ENCODE measurements at places on chromosomes 16 and 17.

DNA sequence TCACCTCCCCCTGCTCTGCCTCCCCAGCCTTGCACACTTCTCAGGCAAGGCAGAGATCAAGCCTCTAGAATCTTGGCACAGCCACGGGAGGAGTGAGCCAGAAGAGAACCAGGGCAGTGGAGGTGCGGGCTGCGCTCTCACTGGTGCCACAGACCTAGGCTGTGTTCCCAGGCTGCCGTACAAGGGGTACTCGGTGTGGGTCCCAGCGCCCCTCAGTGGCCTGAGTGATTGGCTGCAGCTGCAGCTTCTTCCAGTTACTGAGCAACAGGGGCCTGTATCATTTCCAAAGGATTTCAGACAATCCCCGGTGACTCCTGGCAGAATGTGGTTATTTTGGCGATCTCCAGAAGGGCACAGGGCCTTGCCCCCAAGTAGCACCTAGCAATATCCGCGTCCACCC, 1852.1 kb downstream of the TP53TG3F start:
- no peak overlapping the region for H3K27ac ChIP-seq
- no peaks in the 10 kb centered on the region for H3K27me3 ChIP-seq
- DNase-seq: no peak
- no peak overlapping the region for H3K4me3 ChIP-seq

GRCh38 chr16:78469787-78470186, 370.3 kb downstream of the WWOX start:
- H3K4me3 ChIP-seq: no peak overlapping the region
- no peak overlapping the region for H3K27ac ChIP-seq
- no peaks in the 10 kb centered on the region for H3K27me3 ChIP-seq
- H3K4me1 ChIP-seq: peaks cover 12% of the 10 kb centered on the region
- no peaks in the 10 kb centered on the region for H3K36me3 ChIP-seq

- H3K36me3 ChIP-seq: no peaks in the 10 kb centered on the region
- no peaks in the 10 kb centered on the region for H3K4me1 ChIP-seq
- no peak overlapping the region for H3K4me3 ChIP-seq
- peak; percentile 2 for DNase-seq
Measured at GRCh38 chr16:15435216-15435864, 952 bp downstream of the BMERB1 start.

DNA sequence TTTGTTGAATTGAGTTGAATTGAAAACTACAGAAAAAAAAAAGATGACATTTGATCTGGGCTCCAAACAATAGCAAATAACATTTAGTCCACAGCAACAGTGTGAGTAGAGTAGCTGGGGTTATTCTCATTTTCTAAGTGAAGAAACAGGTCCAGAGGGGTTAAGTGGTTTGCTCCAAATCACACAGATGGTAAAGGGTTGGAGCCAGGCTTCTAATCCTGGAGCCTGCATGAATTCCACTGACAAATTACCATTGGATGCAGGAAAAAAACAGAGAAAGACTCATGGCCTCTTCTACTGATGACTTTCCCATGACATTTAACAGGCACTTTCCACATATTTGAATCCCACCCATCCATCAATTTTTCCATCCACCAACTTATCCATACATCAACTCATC, 182.4 kb downstream of the HS3ST4 start:
- no peaks in the 10 kb centered on the region for H3K36me3 ChIP-seq
- H3K4me1 ChIP-seq: no peaks in the 10 kb centered on the region
- H3K27me3 ChIP-seq: no peaks in the 10 kb centered on the region
- H3K4me3 ChIP-seq: no peak overlapping the region
- H3K27ac ChIP-seq: no peak overlapping the region
- no peak for DNase-seq

DNA sequence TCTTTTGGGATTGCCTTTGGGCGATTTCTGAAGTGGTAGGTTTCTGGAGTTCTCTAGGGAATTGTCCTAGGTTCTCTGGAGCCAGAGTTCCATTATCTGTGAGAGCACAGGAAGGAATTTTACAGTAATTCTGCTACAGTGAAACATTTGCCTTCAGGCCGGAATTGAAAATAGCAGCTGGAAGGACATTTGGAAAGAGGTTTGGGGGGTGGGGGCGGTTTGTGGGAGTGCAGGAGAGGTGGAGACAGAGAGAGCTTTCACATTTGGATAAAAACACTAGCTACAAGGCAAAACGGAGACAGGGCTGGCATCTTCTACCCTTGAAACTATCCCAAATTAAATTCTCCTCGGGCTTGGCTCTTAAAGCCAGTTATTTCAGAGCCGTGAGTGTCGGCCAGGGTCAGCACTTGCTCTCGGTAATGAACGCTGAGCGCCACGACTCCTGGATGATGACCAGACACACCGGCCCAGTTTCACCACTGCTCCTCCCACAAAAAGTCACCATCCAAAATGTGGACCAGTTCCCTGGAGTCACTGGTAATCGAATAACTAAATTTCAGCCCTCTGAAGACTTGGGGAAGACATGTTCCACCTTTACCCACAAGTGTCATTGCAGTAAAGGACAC, 67.7 kb upstream of the TANC2 start:
- no peaks in the 10 kb centered on the region for H3K4me1 ChIP-seq
- H3K27me3 ChIP-seq: no peaks in the 10 kb centered on the region
- no peak overlapping the region for H3K27ac ChIP-seq
- H3K36me3 ChIP-seq: no peaks in the 10 kb centered on the region
- no peak for DNase-seq
- no peak overlapping the region for H3K4me3 ChIP-seq

DNA sequence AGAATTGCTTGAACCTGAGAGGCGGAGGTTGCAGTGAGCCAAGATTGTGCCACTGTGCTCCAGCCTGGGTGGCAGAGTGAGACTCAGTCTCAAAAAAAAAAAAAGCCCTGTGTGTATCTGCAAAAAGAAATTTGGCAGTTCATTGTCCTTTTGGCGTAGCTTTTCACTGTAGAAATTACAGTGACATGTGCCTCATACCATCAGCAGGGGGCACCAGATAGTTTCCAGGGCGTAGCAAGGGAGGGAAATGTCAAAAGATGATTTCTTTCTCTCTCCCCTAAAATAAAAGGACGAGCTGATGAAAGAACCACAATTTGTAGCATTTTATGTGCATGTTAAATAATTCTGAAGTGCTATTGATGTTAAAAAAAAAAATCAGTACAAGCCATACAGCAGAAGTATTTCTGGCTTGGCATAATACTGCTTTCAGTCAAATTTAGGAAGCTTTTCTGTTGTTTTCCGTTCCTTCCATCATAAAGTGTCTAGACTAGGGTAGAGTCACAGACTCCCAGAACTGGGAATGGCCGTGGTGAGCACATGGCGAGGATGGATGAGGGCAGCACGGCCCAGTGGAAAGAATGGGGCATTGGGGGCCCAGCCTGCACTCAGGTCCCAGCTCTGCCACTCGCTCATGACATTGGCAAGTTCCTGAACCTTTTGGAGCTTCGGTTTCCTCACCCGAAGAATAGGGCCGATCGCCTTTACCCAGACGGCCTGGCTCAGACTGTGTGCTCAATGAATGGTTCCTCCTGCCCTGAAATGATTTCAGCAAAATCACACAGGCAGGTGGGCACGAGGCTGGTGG, 59.8 kb upstream of the RPH3AL start:
- DNase-seq: peak; percentile 55
- H3K27ac ChIP-seq: no peak overlapping the region
- no peak overlapping the region for H3K4me3 ChIP-seq

- no peak overlapping the region for H3K27ac ChIP-seq
- no peaks in the 10 kb centered on the region for H3K27me3 ChIP-seq
- no peak overlapping the region for H3K4me3 ChIP-seq
- DNase-seq: no peak
- H3K36me3 ChIP-seq: no peaks in the 10 kb centered on the region
- H3K4me1 ChIP-seq: peaks cover 5% of the 10 kb centered on the region
Measured at GRCh38 chr17:67375716-67376115, 1.4 kb upstream of the PITPNC1 start.

GRCh38 chr17:14038206-14038605, 31.1 kb upstream of the COX10 start:
- H3K4me1 ChIP-seq: no peaks in the 10 kb centered on the region
- no peaks in the 10 kb centered on the region for H3K36me3 ChIP-seq
- no peak overlapping the region for H3K27ac ChIP-seq
- DNase-seq: no peak

DNA sequence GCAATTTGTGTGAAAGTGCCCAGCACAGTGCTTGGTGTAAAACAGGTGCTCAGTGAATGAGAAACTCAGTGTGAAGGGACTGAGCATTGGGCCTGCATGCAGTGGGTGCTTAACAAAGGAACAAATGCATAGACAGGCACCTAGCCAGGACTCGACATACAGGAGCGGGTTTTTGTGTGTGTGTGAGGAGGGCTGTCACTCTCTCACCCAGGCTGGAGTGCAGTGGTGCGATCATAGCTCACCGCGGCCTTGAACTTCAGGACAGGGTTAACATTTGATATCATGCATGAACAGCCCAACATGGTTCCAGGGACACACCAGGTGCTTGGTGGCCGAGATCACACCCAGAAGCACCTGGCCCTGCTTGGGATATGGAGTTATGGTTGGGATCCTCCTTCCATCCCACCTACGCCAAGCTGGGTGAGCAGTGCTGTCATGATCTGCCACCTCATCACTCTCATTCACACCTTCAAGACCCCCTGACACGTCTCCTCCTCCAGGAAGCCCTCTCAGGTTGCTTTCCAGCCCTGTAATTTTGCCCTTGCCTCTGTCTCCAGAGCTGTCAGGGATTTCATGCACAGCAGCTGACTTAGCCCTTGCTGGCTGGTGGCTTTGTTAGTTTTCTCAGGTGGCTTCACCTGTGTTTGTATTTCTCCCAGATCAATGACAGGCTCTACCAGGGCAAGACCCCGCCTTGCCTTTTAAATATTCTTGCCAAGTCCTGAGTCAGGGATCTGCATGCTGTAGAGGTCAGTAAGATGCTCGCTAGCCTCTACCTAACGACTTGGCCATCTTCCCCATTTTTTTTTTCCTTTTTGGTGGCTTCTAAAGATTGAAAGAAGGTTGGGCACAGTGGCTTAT, 66.4 kb downstream of the OR1D5 start:
- H3K27me3 ChIP-seq: no peaks in the 10 kb centered on the region
- no peaks in the 10 kb centered on the region for H3K36me3 ChIP-seq
- H3K4me1 ChIP-seq: peaks cover 6% of the 10 kb centered on the region
- no peak overlapping the region for H3K4me3 ChIP-seq

DNA sequence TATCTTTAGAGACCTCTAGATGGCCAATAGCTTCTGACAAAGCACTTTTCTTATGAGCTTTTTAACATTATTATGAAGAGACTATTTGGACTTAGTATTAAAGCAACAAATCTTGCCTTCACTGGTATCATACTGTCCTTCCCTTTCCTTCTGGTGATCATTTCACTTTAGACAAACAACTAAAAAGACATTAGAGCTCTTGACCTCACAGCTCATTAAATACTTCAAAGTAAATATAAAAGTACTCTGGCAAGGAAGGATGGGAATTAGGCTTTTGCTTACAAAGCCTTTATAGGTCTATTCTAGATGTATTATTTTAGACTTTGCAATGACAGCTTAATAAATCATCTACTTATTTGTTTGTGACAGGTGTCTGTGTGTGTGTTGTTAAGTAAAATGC, 11.1 kb downstream of the STXBP4 start:
- no peaks in the 10 kb centered on the region for H3K36me3 ChIP-seq
- DNase-seq: no peak
- no peaks in the 10 kb centered on the region for H3K4me1 ChIP-seq
- H3K27ac ChIP-seq: no peak overlapping the region

DNA sequence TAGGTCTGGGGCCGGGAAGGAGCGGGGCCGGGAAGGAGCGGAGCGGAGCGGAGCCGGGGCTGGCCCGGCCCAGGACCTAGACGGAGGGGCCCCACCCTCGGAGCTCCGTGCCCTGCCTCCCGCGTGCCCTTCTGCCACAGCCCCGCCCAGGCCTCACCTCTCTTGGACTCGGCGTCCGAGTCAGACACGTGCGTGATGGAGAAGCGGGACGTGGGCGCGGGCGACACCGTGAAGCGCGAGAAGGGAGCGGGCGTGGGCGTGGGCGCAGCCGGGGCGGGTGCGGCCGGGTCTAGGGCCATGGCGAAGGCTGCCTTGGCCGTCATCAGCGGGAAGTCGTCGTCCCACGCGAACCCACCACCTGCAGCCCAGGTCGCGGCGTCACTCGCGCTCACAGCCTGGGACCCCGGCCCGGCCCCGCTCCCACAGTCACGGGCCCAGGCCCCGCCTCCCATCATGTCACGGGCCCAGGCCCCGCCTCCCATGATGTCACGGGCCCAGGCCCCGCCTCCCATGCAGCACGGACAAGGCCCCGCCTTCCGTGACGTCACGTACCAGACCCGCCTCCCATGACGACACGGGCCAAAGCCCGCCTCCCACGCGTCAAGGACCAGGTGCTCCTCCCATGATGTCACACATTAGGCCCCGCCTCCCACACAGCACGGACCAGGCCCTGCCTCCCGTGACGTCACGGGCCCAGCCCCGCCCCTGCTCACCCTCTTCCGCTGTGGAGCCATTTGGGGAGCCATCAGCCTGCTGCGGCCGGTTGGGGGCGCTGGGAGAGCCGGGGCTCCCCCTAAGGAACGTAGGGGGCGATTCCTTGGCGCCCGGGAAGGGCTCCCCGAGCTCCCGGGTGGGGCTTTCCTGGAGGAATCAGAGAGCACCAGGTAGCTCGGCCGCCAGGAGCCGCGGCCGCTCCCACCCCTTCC, 45.8 kb upstream of the PVALEF start:
- no peaks in the 10 kb centered on the region for H3K36me3 ChIP-seq
- no peaks in the 10 kb centered on the region for H3K27me3 ChIP-seq
- H3K4me3 ChIP-seq: peak overlapping the region; percentile 13
- H3K27ac ChIP-seq: no peak overlapping the region

GRCh38 chr16:12544477-12545296, 259.0 kb downstream of the CPPED1 start:
- no peaks in the 10 kb centered on the region for H3K36me3 ChIP-seq
- H3K4me3 ChIP-seq: no peak overlapping the region
- H3K4me1 ChIP-seq: no peaks in the 10 kb centered on the region
- DNase-seq: no peak
- H3K27ac ChIP-seq: no peak overlapping the region
- H3K27me3 ChIP-seq: no peaks in the 10 kb centered on the region

- DNase-seq: no peak
- H3K27me3 ChIP-seq: no peaks in the 10 kb centered on the region
- H3K4me1 ChIP-seq: peaks cover 18% of the 10 kb centered on the region
Measured at GRCh38 chr16:30533146-30533522, 1.5 kb downstream of the ZNF747 start.

DNA sequence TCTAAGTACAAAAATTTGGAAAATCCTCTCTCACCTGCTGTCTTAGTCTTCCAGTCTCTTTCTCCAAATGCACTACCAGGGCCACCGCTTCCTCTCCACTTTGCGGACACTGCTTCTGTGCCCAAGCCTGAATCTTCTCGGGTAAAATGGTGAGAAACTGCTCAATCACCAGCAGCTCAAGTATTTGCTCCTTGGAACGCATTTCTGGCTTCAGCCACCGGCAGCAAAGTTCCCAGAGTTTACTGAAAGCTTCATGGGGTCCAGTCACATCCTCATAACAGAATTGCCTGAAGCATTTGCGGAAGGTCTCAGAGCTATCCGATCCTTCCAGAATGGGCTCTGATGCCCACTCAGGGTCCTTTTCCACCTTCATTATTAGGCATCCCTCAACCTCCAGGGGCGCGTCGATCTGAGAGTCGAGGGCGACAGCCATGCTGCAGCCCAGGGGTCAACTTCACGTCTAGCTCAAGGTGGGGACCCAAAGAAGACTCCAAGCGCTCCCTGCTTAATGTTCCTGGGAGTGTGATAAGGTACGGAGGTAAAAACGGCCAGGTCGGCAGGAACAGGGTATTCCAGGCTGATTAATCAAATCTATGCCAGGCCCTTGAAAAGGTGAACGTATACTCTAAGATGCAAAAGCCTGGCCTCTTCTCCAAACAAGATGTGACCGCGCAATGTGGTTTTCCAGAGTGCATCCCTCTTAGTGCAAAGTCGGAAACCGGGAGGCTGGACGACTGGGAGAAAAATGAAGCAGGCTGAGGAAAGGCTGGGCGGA, 763 bp downstream of the ZKSCAN2 start:
- H3K36me3 ChIP-seq: peaks cover 18% of the 10 kb centered on the region
- no peaks in the 10 kb centered on the region for H3K27me3 ChIP-seq
- peak; percentile 18 for DNase-seq
- peak overlapping the region; percentile 79 for H3K4me3 ChIP-seq
- peak overlapping the region; percentile 95 for H3K27ac ChIP-seq

Data from thyroid gland (tissue), 4 donors.